ENCODE measurements at places on chromosomes 5 and 9.

DNA sequence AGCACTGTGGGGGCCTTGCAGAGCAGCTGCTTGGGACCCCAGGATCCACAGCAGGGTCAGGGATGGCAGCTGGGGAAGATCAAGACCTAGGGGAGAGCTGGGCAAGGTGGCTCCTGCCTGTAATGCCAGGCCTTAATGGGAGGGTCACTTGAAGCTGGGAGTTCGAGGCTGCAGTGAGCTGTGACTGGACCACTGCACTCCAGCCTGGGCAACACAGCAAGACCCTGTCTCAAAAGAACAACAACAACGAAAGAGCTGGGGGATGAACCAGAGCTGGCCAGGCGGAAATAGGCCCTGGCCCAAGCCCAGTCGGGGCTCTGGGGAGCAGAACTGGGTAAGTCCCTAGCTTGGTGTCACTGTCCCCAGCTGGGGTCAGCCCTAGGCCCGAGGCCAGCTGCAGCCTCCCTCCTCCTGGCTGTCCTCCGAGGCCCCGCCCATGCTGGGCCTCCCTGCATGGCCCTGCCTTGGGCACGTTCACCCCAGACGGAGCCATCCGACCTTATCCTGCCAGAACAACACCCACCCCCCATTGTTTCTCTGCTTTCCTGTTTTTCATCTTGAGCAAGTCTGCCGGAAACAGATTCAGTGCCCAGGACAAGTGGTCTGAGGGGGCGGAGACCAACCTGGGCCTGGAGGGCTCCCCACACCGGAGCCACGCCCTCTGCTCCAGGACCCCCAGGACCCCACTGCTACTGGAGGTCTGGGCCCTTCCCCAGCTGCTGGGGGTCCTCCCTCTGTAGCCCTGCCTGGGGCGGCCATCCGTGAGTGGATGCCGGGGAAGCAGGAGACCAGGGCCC is 1.9 kb downstream of the DIPK1B start:
- DNase-seq, result no peak

GRCh38 chr9:88303721-88304451 is 84.4 kb upstream of the SPIN1 start:
- DNase-seq, result no peak

DNA sequence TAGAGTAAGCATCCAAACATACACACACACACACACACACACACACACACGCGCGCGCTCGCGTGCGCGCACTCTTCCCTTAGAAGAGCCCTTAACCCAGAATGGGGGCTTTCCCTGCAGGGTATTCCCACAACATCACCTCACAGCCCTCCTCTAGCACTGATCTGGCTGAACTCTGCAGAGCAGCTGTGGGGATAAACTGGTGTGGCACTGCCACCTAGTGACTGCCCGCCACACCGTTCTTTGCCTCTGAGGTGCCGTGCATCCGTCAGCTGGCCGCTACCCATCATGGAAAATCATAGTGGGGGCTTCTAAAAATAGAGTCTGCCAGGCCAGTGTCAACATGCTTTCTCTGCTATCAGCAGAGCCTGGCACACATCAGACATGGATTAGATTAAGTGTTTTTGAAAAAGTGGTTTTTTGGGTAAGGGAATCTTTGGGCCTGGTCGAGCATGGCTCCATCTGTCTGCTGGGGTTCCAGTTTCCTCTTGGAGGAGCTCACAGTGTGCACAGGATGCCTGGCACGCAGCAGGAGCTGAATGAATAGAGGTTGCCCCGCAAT is 88.1 kb downstream of the KCNN2 start:
- DNase-seq, result peak; percentile 61

DNA sequence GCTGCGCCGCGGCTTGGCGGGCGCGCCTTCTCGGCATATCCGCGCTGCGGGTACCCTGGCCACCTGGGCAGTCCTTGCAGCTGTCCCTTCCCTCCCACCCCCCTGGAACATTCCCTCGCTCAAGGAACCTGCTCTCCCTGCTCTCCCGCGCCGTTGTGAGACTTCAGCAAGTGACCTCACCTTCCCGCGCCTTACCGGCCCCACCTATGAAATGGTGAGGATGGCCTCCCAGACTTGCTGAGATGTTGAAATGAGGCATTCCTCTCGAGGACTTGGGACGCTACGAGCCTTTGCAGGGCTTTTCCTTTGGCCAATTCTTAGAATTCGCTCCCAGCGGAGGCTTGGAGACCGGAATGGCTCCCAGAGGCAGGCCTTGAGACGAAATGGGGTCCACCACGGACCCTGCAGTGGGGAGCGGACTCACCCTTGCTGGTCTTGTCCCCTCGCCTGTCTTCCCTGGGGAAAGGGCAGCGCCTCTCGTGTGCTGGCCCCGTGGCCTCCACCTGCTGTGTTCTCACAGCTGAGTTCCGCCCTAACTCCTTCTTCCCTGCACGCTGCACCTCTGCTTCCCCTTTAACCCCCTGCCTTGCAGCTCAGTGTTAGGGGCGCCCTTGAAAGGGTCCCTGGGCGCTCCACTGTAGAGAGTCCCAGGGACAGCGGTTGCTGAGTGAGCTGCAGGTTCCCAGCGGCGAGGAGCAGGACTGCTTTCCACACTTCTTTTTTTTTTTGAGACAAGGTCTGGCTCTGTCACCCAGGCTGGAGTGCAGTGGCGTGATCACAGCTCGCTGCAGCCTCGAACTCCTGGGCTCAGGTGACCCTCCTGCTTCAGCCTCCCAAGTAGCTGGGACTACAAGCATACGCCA is 907 bp downstream of the HMCN2 start:
- DNase-seq, result no peak

DNA sequence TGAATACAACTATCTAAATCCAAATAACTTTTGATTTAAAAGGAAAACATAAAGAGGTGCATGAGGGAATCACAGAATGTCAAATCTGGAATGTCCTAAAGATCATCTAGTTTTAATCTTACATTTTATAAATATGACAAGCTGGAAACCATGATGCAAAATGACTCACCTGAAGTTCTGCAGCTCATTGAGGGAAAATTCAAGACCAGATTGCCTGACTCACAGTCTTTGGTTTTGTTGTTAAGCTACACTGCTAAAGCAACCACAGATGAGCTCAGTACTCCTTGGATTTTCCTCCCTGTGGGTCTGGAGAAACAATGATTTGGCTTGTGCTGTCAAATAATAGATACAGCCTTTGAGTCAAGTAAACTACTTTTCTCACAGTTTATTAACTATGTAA is 19.1 kb upstream of the EDIL3 start:
- no peak for DNase-seq
